NCI-H1092 (cell line): ENCODE measurements at places on chromosomes 7 and 10.

- no peak for DNase-seq
Observed at GRCh38 chr10:14309593-14309992, 21.1 kb downstream of the FRMD4A start.

DNA sequence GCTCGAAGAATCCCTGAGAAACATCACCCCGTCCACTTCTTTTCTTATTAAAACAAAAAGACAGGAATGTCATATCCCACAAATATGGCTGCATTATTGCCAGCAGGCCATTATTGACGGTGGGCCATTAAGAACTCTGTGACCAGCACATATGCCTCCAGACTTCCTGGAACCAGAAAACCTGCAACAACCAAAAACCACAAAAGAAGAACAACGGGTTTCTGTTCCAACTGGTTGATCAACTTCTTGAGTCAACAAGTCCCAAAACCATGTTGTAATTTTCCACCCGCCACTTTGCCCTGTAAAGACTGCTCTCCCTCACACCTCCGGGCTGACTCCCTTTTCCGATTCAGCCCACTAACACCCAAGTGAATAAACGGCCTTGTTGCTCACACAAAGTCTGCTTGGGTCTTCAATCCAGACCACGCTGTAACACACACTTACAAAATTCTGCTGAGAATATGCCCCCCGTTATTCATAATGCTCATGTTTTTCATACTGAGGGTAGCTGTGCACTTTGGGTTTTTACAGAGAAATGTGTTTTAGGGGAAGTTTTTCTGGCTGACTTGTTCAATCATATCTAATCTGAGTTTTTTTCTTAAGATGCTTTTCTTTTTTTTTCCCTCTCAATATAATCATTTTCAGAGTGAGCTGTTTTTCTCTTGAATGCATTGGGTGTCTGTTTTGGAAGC, 20.7 kb downstream of the ZNF107 start:
- DNase-seq, result no peak

DNA sequence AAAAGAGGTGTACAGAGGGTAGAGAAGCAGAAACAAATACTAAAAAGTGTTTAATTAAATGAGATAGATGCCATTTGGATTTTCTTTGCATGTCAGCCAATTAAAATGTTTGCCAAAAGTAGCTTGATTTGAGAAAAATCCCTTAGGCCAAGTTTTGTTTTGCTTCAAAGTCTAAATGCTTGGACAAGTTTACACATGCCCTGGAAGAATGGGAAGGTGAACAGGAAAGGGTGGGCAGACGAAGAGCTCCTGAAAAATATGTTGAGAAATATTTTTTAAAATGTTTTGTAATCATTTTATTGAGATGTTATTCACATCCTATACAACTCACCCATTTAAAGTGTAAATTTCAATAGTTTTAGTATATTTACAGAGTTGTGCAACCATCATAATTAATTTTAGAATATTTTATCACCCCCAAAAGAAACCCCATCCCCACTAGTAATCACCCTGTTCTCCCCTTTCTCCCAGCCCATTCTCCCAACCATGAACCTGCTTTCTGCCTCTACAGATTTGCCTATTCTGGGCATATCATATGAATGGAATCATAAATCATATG, 98.5 kb upstream of the ANK3 start:
- no peak for DNase-seq

DNA sequence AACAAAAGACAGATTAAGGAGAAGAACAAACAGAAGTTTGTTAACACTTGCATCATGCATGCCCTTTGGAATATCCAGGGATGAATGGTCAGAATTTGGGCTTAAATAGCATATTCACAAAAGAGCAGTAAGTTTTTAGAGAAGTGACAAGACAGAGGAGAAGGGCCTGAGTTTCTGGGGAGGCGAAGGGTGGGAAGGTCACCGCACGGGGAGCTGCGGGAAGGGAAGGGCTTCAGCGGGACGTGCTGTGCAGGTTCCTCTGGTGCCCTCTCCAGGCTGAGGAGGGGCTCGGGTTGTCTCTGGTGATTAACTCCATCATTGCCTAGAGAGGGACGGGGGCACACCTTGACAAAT, 10.4 kb upstream of the ZNF22 start:
- no peak for DNase-seq

DNA sequence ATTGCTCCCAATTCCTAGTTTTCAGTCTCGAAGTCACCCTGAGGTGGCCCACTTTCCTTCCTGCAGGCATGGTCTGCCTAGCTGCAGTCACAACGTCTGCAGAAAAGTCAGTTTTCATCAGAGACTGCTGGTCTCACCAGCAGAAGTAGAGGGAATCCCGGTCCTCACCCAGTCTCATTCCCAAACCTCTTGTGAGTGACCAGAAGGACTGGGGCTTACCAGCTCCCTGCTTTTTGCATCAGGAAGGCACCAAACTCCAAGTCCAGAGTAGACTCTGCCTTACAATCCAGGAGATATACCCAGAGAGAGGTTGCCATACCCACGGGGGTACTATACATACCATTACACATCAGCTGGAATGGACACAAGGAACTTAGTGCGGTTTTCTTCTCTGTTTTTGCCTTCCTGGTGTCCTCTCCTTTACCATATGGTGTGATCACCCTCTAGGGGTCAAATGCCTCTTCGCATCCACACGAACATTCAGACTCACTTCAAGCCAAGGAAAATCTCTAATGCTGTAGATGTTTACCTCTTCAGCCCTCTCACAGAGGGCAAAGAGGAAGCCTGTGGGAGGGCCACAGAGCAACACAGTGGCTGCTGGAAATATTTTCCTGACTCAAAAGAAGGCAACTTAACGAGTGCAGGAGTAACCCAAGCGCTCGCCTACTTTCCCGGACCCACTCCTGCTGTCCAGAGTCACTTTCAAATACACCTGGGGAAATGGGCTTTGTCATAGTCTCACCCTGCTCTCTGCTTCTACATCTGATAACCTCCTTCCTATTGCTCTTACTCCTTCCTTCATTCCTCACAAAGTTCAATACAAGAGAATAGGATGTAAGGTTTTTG, 220.9 kb downstream of the C7orf25 start:
- no peak for DNase-seq

DNA sequence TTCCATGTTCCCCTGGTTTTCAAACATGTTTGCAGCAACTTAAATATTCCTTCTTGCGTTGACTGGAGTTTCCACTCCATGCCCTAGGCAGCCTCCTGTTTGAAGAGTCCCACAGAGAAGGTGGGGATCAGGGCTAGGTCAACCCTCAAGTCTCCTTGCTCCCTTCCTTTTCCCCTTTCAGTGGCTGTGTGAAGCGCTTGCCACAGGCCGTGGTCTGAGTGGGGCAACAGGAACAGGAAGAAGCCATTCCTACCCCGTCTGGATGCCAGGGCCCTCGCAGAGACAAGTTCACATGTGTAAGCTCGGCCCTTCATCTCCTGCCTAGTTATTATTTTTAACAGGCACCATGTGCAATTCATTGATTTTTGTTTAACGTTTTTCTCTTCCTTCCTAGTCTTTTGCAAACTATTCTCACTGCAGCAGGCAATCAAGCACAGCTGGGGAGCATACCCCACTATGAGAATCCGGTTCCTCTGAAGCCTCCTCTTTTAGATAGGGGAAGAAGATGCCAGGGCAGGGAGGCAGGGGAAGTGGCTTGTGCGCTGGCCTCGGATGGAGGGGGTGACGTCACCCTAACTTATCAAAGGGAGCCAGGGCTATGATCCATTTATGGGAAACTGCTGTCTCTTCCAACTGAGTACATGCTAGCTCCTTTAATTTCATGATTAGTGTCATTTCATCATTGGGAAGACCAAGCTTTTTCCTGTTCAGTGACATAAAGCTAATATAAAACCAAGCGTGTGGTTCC, 64.2 kb downstream of the PRLHR start:
- DNase-seq, result no peak

GRCh38 chr7:132430861-132431822, 145.1 kb downstream of the PLXNA4 start:
- no peak for DNase-seq

GRCh38 chr10:78357141-78358063, 323.7 kb downstream of the RPS24 start:
- DNase-seq, result no peak

GRCh38 chr7:120114626-120115025, 158.3 kb upstream of the KCND2 start:
- no peak for DNase-seq

DNA sequence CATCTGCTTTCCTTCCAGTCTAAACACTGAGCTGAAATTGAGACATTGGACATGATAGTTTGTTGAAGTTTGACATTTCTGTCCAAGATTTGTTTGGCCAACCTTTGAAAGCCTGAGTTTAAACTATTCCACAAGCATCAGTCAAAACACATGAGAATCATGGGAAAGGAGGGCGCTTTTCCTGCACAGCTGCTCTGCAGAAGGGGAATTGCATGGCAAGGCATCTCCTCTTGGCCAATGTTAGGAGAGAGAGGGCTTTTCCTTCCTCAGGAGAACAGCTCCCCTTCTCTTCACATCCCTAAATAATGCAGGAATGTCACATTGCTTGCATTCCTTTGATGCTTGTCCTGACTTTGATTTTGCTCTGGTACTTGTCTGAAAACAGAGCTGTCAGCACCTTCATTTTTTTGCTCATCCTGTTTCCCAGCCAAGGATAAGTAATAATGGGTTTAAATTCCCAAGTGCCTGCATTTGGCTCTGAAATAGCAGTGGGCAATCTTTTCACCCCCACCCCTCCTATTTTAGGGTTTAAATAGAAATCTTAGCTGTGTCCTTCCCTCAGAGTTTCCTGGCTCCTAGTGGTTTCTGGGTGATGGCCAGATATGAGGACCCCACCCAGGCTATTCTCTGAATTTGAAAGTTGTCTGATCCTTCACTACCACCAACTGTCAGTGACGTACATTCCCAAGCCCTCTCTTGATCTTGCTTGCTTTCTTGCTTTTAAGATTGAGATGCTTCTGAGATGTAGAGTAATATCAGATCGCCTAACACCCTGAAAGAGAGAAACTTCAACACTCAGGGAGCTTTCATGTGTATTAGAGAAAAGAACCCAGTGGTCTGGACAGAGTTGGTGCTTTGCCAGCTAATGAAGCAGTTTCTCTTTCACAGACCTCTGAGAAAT, 75.2 kb upstream of the NPVF start:
- DNase-seq, result no peak

- no peak for DNase-seq
Observed at GRCh38 chr10:64617085-64617484, 1095.9 kb downstream of the REEP3 start.

DNA sequence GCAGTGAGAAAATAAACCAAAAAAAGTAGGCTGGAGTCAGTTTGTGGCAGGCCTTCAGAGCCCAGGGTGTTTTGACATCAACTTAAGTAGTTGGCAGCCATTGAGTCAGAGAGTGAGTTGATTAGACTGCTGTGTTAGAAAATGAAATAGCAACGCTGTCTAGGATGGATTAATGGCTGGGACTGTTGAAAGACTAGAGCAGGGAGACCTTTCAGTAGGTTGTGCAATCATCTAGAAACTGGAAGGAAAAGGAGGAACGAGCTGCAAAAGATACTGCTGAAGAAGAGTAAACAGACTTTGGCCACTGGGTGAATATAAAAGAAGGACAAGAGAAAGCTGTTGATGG, 28.6 kb upstream of the TRIL start:
- DNase-seq, result no peak
